Left renal cortex interstitium (tissue), 4 donors: ENCODE measurements at places on chromosomes 1 and 21. TPM values are rescaled to one million over a fixed set of nuclear protein-coding genes. Genes with fewer than 3 reads are reported as not detected.

Gene FCGR3A
- polyA plus RNA-seq, result 2.2 TPM

DNA sequence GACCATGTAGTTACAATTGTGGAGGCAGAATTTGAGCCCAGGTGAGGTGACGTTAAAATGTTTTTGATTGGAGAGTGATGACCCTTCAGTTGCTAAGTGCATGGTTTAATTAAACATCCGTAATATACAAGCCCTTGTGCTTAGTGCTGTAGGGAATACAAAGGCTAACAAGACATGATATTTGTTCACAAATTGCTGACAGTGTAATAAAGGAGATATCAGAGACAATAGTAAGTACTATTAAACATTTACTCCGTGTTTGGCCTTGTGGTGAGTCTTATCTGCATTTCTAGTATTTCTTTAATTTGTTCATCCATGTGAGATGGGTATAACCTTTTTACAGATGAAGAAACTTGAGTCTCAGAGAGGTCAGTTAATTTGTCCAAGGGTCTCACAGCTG, 37.9 kb downstream of the RLF start:
- no peak for DNase-seq

GRCh38 chr1:69058454-69058853, 509.3 kb upstream of the LRRC7 start:
- DNase-seq, result no peak

Gene KIF17
- 3.7 TPM for polyA plus RNA-seq

Gene SDHC
- 264 TPM for polyA plus RNA-seq

DNA sequence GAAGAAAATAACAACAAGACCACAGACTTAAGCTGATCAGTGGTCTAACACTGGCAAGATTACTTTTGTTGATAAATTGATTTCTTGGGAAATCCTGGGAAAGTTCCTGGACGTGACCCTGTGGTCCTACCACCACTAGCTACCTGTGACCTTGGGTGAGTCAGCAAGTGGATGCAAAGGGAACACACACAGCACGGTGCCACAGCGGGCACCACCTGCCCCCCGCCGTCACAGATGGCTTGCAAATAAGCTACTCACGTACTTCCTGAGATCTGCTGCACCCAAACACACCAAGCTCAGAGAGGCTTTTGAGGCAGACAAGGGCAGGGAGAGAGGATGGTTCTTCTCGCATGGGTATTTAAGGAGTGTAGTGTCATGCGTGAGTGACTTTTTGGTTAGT, 12.7 kb downstream of the CFAP298 start:
- DNase-seq, result no peak

GRCh38 chr1:54024358-54024757, 6.4 kb upstream of the LDLRAD1 start:
- no peak for DNase-seq

Gene CFAP45
- 3.7 TPM for polyA plus RNA-seq

- DNase-seq, result no peak
Observed at GRCh38 chr1:24126018-24126671, 14.2 kb upstream of the MYOM3 start.

DNA sequence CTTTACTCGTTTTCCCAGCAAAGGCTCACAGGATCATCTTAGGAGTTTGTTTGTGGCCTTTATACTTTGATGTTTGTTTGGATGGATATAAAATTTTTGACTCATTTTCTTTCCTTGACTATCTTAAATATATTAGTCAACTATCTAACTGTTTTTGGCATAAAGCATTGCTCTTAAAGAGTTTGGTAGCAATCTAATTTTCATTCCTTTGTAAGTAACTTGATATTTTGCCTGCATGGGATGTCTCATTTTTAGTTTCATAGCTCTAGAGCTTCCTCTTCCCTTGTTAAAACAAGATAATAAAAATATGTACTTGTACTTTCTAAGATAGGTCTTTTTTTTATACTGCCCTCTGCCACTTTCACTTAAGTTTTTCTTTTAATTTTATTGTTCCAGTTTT, 161.9 kb downstream of the MAGI3 start:
- no peak for DNase-seq

GRCh38 chr1:14165371-14165801, 433.1 kb upstream of the KAZN start:
- no peak for DNase-seq

Gene GBP6
- 0.03 TPM for polyA plus RNA-seq

GRCh38 chr1:61233121-61233660, 150.8 kb downstream of the NFIA start:
- no peak for DNase-seq

Gene ZMYND12
- 4.4 TPM for polyA plus RNA-seq

Gene RIIAD1
- polyA plus RNA-seq, result not detected

GRCh38 chr1:178066296-178066907, 27.5 kb upstream of the RASAL2 start:
- no peak for DNase-seq

Gene GBP1
- 13.0 TPM for polyA plus RNA-seq

GRCh38 chr1:174077749-174078490, 55.8 kb upstream of the RC3H1 start:
- no peak for DNase-seq

GRCh38 chr21:36508948-36509347, 29.0 kb upstream of the CLDN14 start:
- no peak for DNase-seq

DNA sequence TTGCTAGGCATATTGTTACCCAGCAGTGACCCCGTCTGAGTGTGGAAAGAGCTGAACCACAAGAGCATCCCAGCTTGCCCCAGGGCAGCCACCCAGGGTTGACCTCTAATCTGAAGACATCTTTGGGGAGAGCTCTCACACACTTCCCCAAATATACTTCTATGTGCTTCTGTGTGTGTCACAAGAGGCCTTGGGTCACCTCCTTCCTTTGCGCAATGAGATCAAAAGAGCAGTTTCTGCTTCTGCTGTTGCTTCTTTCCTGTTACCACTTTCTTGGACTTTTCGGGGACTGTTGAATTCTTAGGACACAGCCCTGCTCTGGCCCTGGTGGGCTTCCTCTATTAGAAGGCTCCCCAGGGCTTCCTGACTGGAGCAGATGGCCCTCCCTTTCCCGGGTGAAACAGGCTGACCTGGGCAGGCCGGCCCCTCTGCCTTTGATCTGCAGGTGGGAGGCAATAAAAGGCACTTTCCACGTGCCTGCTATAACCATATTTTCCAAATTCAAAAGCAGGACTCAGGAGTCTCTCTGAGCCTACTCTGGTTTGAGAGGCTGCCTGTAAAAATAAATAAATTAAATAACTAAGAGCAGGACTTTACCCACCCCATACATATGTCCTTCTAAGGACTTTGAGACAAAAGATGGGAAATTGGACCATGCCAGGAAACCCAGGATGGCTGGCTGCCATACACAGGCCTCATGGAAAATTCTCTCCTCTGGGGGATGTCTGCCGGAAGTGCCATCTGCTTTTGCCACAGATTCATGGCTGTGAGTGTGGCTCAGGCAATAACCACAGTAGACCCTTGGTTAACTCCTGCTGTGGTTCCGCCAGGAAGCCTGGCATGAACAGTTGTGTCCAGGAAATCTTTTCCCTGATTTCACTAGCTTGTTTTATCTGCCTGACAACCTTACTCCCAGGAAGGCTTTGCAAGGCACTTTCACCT, 28.3 kb upstream of the RCSD1 start:
- DNase-seq, result no peak

- no peak for DNase-seq
Observed at GRCh38 chr1:32448773-32449456, 16.0 kb upstream of the ZBTB8B start.

GRCh38 chr1:10530281-10530740, 55.6 kb downstream of the PEX14 start:
- DNase-seq, result no peak

GRCh38 chr1:67767103-67767782, 66.0 kb downstream of the GNG12 start:
- no peak for DNase-seq

Gene TENT5C
- 2.1 TPM for polyA plus RNA-seq

GRCh38 chr21:45504021-45504515, 38.2 kb downstream of the SLC19A1 start:
- DNase-seq, result no peak

GRCh38 chr21:44086636-44087425, 20.4 kb upstream of the PWP2 start:
- DNase-seq, result no peak

Gene FAM163A
- polyA plus RNA-seq, result 0.68 TPM

- DNase-seq, result no peak
Observed at GRCh38 chr1:107867422-107867821, 97.6 kb downstream of the VAV3 start.

- no peak for DNase-seq
Observed at GRCh38 chr1:74205266-74205665, 7.2 kb downstream of the FPGT start.

Gene MGST3
- polyA plus RNA-seq, result 202 TPM

Gene SZRD1
- 104 TPM for polyA plus RNA-seq

DNA sequence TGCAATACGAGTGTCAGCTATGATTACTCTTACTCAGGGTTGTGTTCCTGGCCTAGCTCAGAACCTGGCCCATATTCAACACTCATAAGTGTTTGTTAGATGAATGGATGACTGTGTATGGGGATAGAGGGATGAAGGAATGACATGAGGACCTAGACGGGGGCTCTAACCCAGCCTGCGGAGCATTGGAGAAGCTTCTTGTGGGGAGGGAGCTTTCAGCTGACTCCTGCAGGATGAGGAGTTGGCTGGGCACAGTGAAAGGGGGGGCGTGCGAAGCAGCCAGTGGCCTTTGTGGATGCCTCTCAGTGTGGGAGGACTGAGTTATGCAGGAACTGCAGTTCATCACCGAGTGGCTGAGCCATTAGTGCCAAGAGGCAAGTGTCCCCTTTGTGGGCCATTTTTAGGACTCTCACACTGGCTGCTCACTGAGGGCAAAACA, 1.2 kb upstream of the EXTL1 start:
- no peak for DNase-seq

- no peak for DNase-seq
Observed at GRCh38 chr1:84959294-84959693, 37.6 kb downstream of the MCOLN2 start.

- no peak for DNase-seq
Observed at GRCh38 chr1:201083741-201084140, 28.5 kb downstream of the CACNA1S start.

DNA sequence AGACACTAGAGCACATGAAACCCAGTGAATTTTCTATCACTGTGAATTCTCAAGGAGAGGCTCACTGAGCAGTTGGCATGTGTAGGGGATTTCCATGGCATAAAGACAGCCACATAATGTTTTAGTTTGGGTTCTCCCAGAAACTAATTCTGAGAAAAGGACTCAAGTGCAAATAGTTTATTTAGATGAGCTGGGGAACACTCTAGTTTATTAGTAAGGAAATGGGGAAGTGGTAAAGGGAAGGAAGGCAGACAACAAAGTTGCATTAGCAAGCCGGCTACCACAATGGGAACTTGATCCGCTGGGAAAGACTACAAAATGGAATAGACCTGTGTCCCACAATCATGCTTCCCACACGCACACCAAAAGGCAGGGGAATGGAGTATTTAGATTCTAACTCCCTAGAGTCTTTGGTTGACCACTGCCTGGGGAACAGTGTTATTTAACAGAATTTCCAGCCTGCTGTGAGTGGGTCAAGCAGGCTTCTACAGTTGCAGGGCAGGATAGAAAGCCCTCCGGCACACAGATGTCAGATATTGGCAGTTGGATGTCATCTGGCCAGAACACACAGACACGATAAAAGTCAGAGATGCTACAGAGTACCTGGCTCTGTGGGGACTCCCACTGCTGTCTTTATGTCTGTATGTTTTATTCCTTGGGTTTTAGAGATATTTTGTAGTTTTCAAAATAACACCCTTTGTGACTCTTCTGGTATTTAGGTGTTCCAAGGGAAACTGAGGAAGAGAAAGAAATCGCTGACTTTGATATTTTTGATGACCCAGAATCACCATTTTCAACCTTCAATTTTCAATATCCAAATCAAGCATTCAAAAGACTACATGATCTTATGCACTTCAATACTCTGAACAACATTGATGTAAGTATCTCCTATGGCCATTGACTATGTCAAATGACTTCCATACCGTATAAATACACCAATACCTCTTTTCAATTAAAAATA, 150.1 kb downstream of the PLA2G4A start:
- no peak for DNase-seq

- no peak for DNase-seq
Observed at GRCh38 chr1:63975481-63975880, 201.7 kb downstream of the ROR1 start.

- no peak for DNase-seq
Observed at GRCh38 chr1:201076092-201076491, 36.1 kb downstream of the CACNA1S start.

- no peak for DNase-seq
Observed at GRCh38 chr1:89624715-89625323, 8.1 kb upstream of the LRRC8C start.

DNA sequence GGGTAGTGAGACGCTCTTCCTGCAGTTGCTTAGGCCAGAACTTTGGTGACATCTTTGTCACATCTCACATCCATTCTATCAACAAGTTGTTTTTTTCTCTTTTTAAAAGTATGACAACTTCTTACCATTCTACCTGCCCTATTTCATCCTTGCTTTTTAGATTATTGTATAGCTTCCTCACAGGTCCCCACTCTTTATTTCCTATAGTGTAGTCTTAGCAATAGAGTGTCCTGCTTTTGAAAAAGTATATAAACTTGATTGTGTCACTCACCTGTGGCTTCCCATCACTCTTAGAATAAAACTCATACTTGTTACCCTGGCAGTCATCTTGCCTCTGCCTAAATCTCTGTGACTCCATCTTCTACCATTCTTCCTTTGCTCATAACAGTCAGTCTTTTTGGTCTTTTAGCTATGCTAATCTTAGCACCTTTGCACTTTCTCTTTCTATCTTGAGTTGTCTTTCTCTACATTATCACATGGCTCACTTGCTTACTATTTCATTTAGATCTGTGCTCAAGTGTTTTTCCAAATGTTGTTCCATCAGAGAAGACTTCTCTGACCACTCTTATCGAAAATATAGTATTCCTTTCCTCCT, 9.5 kb downstream of the CDC73 start:
- no peak for DNase-seq

- no peak for DNase-seq
Observed at GRCh38 chr21:35113064-35113463, 64.0 kb upstream of the RUNX1 start.
